ENCODE measurements at places on chromosomes 7 and 10.

GRCh38 chr10:104831272-104831671, 190.2 kb downstream of the SORCS3 start:
- no peak for DNase-seq

- no peak for DNase-seq
Measured at GRCh38 chr10:14880229-14880628, 1.6 kb downstream of the SUV39H2 start.

GRCh38 chr7:12979181-12979580, 291.7 kb downstream of the ARL4A start:
- no peak for DNase-seq

DNA sequence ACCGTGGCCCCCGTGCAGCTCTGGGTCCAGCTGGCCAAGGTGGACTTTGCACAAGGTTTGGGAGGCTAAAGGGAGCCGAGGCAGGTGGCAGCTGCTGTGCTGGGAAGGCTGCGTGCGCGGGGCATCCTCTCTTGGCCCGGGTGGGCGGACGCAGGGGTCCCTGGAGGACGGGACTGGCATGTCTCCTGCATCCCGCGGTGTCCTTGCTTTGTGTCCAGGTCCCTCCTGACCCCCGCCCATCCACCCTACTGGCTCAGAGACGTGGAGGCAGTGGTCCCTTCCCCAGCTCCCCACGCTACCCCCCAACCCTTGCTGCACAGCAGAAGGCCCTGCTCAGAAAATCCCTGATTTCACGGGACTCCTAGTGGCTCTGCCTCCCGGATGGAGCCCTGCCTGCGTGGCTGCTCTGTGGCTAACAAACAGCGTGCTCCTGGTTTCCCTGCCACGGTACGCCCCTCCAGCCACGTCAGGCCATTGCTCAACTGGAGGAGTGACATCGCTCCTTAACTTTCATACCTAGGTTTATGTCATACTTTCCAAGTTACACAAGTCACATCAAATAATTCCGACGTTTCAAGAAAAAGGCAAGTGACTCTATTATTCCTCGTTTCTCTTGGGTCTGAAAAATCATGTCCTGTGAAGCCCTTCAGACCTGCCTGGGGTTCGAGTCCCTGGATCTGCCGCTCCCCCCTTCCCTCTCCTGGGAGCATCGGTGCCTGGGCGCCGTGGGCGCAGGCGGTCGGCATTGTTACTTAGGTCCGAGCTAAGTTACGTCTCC, 421.9 kb downstream of the DNAJB6 start:
- no peak for DNase-seq

- no peak for DNase-seq
Measured at GRCh38 chr10:106387063-106387462, 777.4 kb downstream of the SORCS1 start.

DNA sequence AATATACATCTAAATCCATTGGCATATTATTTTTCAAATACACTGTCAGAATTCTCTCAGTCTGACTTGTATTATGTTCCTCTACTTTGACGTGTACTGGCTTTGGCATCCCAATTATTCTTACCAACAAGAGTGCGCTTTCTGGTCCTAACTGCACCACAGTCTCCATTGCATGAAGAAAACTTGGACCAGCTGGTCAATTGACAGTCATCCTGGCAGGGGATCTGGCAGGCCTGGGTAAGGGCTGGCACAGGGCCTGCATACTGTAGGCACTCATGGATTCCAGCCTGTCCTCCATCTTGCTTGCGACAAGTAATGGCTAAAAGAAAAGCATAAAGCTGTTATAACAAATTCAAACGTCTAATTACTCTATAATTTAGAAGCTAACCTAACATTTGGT, 384.9 kb downstream of the THSD7A start:
- no peak for DNase-seq

DNA sequence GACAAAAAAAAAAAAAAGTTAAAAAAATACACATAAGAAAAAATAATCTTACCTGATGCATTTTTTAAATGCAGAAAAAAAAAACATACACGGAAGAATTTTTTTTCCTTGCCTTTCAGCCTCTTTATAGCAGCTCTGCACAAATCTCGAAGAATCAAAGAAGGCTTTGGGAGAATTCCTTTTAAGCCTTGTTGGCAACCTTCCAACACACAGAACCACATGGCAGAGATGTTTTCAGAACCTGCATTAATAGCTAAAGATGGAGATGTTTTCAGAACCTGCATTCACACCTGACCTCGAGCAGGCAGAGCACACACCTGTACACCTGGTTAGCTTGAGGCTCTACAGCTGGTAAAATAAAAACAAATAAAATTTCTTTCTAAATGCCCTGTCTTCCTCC, 65.6 kb downstream of the DOCK4 start:
- no peak for DNase-seq

GRCh38 chr7:18386607-18387006, 108.9 kb upstream of the HDAC9 start:
- no peak for DNase-seq
